Stimulated activated CD4-positive, alpha-beta T cell treated with anti-CD3 and anti-CD28 coated beads, Interleukin-2, amount 100 ng/mL, for 24 hours (primary cell): ENCODE measurements at places on chromosomes 2 and 18.

- no peak for DNase-seq
These were observed 113.1 kb upstream of the HAAO start for GRCh38 chr2:42905341-42906110.

DNA sequence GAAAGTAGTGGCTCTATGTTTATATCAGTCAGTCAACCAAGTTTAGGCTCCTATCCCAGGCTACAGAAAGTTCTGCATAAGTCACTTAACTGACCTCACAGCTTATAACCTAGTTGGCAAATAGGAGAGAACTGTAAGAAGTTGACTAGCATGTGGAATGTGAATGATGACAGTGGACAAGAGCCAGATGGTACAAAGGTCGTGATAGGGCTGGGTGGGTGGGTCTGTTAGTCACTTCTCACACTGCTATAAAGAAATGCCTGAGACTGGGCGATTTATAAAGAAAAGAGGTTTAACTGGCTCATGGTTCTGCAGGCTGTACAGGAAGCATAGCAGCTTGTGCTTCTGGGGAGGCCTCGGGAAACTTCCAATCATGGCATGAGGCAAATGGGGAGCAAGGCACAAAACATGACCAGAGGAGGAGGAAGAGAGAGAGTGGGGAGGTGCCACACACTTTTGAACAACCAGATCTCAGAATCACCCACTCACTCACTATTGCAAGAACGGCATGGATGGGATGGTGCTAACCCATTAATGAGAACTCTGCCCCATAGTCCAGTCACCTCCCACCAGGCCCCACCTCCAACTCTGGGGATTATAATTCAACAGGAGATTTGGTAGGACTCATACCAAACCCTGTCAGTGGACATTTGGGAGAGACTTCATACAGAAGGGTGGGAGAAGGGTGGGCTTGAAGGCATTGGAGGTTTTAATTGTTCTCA, 68.8 kb downstream of the LTBP1 start:
- no peak for DNase-seq

DNA sequence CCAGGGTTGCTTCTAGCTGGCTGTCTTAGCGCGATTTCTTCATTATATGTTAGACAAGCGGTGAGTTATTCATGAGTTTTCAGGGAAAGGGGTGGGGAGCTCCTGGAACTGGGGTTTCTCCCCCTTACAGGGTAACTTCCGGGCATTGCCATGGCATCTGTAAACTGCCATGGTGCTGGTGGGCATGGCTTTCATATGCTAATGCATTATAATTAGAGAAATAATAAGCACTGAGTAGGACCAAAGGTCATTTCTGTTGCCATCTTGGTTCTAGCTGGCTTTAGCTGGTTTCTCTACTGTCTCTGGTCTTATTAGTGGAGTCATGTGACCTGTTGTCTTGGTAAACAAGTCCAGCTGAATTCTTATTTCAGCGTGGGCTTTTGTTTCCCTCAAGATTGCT, 5.5 kb upstream of the SNTG2 start:
- DNase-seq: no peak

- DNase-seq: no peak
These were observed 72.9 kb downstream of the CIB4 start for GRCh38 chr2:26568076-26568890.

DNA sequence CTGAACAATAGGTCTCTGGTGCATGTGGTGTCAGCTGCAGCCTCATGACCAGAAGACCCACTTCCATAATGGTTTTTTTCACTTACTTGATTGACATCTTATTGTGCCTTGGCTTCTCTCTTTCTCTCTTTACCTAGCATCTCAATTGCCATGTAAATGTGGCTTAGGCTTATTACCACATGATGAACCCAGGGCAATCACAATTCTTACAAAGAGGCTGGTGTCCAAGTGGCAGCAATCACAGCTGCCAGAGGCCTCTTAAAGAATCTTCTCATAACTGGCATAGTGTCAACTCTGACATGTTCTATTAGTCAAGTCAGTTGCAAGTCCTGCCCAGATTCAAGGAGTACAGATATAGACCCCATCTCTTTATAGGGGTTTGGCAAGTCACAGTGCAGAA, 1224.8 kb downstream of the SUCLG1 start:
- no peak for DNase-seq

- no peak for DNase-seq
These were observed 248.6 kb downstream of the CYP26B1 start for GRCh38 chr2:71898851-71899681.

- DNase-seq: no peak
These were observed 69.4 kb upstream of the CBLN2 start for GRCh38 chr18:72613534-72613930.

- no peak for DNase-seq
These were observed 504.2 kb downstream of the EIPR1 start for GRCh38 chr2:2873450-2873811.

DNA sequence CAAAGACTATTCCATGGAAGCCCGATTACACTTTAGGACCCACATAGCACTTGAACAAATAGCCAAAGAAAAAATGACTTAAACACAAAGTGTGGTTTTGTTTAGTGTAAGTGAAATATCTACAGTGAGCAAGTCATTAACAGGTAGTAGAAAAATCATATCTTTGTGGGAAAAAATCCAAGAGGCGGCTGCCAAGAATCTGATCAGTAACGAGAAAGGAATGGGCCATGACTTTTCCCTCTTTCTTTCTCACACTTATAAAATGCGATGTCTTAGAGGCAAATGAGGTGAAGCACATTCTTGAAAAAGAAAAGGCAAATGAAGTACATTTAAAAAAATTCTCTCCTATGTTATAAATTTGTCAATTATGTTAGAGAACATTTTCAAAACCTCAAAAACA, 12.9 kb upstream of the GEMIN6 start:
- no peak for DNase-seq
